C1 segment of cervical spinal cord (tissue), 14 donors: ENCODE measurements at places on chromosomes 13 and 19.

DNA sequence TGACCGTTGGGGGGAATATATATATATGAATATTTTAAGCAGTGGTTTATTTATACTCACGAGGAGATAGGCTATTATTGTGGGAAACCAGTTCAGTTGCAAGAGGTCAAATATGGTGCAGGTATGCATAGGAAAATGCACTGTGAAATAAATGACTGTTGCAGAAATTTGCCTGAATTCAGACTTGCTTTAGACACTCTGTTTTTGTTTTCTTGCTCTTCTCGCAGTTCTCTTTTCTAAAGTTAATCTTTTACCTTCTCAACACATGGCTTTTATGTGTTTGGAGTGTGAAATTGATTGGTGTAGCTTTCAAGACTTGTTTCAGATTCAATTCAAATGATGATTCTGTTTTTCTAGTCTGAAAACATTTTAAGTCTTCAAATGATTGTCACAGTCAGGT is 109.7 kb downstream of the LRCH1 start:
- no peak for DNase-seq

- DNase-seq: no peak
These were observed 41.9 kb downstream of the CDK8 start for GRCh38 chr13:26295812-26296211.

- no peak for DNase-seq
These were observed 1404.5 kb upstream of the SPRY2 start for GRCh38 chr13:81745391-81745790.

- no peak for DNase-seq
These were observed 24.5 kb downstream of the ZBTB7A start for GRCh38 chr19:4042064-4042730.

GRCh38 chr13:75440100-75440499 is 41.9 kb downstream of the TBC1D4 start:
- no peak for DNase-seq

GRCh38 chr19:46474211-46474610 is 2.8 kb upstream of the PNMA8A start:
- no peak for DNase-seq

GRCh38 chr19:1307320-1307719 is 21.6 kb downstream of the EFNA2 start:
- DNase-seq: no peak

GRCh38 chr19:51367255-51367564 is 1.0 kb upstream of the ETFB start:
- no peak for DNase-seq

- DNase-seq: no peak
These were observed 126.1 kb downstream of the CRYL1 start for GRCh38 chr13:20399515-20399914.

DNA sequence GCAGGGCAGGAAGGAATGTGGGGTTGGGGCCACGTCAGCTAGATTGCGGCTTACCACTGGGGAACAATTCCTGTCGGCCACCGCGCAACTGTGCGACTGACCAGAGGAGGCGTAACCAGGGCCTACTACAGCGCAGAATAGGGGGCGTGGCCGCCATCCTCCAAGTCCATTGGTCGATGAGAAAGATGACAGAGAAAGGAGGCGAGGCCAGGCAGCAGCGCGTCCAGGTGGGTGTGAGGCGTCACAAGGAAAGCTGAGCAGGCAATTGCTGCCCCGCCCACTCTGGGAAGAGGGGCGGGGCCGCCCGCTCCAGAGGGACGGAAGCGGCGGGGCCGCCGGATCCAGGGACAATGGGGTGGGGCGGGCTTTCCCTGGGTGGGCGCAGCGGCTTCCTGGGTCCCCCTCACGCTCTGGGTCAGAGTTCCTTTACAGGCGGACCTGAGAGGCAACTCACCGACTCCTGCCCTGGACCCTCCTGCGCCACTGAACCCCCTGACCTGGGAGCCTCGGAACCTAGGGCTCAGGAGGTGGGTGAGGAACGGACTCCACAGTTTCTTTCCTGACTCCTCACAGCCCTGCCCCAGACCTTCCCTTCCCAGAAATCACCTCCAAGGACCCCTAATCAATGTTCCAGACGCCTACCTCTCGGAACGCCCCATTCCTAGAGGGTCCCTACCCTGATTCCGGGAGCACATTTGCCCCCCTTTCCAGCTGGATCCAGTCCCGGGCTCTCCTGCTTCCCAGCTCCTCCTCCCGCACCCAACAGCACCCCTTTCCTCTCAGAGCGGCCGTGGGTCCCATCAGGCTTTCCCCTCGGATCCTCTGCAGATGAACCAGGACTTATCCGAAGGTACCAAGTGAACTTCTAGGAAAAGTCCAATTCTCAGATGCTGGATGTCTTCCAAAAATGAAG is 101.5 kb upstream of the ZNF492 start:
- peak; percentile 22 for DNase-seq

DNA sequence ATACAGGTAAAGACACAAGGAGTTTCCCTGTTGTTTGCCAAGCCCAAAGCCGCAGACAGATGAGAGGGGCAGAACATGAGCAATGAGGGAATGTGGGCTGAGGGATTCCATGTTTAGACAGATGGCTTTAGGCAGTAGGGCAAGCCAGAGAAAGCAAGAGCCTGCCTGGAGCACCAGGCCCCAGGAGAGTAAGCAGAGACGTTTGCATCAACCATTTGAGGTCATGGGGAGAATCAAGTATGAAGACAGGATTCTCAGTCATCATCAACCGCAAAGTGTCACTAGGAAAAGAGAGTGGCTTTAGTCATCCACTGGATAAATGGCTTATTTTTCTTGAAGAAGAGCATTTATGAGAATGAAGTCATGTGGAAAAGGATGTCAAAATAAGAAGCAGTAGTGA is 184.7 kb downstream of the COG6 start:
- no peak for DNase-seq
